Activated CD8-positive, alpha-beta memory T cell treated with anti-CD3 and anti-CD28 coated beads for 1 hour (primary cell): ENCODE measurements at places on chromosomes 11 and 22.

DNA sequence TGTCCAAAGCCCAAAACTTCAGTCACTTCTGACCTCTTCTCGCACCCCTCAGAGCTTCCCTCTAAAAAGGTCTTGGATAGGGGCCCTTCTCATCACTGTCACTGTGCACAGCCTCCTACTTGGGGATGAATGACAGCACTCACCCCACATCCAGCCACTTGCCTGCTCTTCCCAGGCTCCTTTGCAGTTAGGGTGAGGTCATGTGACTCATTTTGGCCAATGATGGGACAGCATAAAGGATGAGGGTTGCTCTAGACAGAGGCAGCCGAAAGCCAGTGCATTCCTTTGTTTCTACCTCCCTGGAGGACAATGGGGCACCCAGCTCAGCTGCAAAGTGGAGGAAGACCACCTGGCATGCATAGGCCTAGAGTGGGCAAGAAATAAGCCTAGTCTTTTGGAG is 1413.3 kb downstream of the TBC1D22A start:
- DNase-seq: no peak

- no peak for DNase-seq
Observed at GRCh38 chr11:111039982-111040381, 205.5 kb upstream of the POU2AF2 start.

DNA sequence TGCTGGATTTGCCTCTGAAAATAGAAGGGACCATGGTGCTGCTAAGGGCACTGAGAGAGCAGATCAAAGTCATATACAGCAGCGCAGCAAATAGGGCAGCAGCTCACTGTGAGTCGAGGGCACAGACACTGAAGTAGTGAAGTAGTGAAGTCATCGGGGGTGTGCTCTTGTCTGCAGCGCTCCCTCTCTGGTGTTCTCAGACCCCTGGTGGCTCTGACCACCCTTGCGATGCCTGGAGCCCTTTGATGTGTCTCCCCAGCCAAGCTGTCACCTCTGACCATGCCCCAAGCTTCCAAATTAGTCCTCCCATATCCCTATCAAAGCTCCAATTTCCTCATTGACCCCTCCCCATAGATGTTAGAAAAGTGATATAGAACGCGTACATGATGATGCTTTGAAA is 27.7 kb upstream of the EIF3M start:
- no peak for DNase-seq

GRCh38 chr22:23301591-23301990 is 121.3 kb downstream of the BCR start:
- DNase-seq: no peak

DNA sequence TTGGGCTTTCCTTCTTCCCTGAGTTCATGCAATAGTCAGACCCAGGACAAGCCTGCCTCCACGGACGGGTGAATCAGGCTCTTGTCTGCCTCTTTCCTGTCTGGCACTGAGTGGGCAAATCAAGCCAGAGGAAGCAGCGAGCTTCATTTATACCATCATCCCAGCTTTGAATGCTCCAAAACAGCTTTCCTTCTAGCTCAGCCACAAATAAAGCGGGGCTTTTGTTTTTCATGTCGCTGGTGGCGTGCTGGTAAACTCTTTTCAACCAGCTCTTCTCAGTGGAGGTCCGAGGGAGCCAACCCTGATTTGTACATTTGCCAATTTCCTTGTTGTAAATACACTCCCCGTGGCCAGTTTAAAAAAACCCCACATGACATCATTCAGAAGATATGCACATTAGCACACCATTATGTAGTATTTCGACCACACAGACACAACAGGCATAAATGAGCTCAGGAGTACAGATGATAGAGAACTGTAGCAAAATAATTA is 8.6 kb downstream of the C11orf91 start:
- DNase-seq: no peak

DNA sequence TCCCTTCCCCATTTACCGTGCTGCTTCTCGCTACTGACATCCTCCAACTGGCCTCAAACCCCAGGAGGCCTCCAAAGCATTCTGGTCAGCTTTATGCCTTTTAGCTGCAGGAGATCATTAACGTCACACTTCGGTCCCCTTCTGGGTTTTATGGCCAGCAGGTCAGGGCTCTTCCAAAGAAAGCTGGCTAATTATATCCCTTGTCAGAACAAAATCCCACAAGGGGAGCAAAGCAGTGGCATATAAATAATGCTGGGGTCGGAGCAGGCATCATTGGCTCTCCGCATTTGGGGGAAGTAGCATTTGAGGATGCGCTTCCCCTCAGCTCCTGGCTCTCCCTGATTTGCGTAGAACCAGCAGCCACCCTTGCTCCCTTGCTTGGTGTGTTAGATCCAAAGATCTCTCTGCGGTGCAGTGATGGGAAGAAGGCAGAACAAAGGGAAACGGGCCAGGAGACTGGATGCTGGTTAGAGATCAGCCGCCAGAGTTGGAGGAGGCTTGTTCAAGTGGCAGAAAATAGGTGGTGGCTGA is 117.4 kb downstream of the DBX1 start:
- no peak for DNase-seq

DNA sequence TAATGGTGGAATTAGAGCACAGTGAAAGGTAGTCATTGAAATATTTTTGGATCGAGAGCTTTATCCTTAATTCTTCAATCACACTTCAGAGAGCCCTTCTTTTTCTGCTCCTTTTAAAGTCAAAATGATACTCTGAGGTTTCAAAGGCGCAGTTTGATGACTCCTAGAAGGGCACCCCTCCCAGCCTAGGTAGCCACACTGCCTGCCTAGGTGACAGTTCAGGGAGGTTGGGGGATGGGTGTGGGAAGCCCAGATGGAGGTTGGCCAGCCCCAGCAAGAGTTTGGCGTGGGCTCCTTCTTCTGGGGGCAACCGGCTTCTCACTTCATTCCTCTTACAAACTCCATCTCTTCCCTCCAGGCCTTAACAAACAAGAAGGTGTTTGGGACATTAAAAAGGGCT is 28.6 kb upstream of the PHF21A start:
- no peak for DNase-seq

- DNase-seq: no peak
Observed at GRCh38 chr11:68910965-68911364, 7.3 kb downstream of the IGHMBP2 start.

DNA sequence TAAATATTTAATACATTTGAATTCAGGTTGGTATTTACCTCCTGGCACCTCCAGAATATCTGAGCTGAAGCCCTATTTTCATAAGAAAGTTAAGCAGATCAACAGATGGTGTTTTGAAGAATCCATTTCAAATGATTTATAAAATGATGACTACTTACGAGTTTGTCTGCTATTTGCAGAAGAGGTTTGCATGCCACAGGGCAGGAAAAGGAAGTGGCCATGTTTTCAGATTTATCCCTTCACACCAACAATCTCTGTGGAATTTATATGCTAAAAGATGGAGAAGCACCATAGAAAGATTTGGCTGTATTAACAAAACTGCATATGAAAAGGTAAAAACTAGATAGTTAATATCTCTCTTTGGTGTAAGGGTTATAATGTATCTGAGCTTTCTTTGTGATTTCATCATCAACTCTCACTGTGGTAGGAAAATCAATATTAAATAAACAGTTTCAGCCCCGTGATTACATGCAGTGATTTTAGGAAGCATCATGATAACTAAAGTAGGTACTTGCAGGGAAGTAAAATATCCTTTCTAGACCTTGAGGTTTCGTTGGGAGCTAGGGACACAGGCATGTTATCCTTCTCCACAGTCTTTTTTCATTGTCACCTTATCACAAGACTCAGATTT is 2.6 kb downstream of the BMAL1 start:
- DNase-seq: no peak

DNA sequence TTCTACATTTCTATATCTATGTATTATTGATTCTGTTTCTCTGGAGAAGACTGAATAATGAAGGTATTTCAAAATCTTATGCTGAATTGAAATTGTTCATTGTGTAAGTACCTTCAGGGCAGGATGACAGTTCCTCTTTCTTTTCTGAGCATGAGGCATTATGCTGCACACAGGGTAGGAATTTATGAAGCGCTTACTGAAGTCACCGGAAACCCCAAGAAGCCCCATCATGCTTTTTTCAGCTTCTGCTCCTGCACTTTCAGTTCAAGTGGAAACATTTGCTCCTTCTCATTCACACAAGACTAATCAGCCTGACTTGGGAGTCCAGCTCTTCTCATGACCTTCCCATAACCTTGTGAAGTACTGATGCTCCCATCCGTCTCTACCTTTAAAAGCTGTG is 314.7 kb upstream of the SORL1-AS1 start:
- no peak for DNase-seq

- DNase-seq: no peak
Observed at GRCh38 chr11:37459456-37459855, 861.4 kb upstream of the RAG2 start.

DNA sequence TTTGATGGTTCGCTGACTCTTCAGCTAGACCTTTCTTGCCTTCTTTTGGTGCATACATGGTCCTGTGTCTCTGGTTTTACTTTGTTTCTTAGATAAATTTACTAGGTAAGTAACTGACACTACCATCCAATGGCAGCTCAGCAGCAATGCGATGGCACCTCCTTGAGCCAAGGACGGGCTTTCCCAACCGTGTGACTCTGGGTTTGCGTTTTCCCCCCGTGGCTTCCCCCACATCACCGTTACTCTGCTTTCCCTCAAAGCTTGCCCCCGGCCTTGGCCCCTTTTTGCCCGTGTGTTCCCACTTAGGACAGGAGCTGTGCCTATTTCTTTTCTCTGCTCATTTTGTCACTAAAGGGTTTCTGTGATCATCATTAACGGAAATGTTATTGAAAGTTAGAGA is 41.5 kb downstream of the TBC1D22A start:
- DNase-seq: no peak

- no peak for DNase-seq
Observed at GRCh38 chr11:16857186-16857585, 118.7 kb downstream of the C11orf58 start.

GRCh38 chr11:46845740-46846509 is at the start of gene CKAP5:
CKAP5 (minus strand) TSS chr11:46846280; CDS start chr11:46821231, 25,049 bp downstream.
- peak; percentile 68 for DNase-seq

DNA sequence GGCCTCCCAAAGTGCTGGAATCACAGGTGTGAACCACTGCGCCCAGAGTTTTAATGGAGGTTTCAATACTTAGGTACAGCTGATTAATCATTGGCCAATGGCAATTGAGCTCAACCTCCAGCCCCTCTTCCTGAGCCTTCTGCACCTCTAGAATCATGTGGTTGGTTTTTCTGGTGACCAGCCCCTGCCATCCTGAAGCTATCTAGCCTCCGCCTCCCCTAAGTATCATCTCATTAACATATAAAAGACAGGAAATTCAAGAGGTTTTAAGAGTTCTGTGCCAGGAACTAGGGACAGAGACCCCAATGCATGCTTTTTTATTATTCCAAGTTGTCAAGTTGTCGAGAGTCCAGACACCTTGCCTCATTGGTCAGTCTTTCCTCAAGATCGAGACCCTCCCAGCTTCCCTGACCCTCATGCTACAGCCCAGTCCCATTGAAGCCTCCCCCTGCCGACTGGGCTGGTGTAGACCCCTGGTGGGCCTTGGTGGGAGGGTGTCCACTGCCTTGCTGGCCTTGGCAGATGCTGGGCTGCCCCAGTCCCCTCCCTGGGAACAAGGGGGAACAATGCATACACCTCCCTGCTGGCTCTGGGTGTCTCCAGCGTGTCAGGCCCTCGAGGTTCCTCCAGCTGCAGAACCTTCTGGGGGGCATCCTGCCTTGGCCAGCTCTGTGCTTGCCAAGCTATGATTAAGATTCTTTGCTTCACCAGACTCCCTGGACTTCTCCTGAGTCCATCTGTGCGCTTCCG is 148.0 kb downstream of the CTTN start:
- DNase-seq: no peak

GRCh38 chr11:60390419-60390818 is 5.8 kb upstream of the MS4A14 start:
- no peak for DNase-seq

DNA sequence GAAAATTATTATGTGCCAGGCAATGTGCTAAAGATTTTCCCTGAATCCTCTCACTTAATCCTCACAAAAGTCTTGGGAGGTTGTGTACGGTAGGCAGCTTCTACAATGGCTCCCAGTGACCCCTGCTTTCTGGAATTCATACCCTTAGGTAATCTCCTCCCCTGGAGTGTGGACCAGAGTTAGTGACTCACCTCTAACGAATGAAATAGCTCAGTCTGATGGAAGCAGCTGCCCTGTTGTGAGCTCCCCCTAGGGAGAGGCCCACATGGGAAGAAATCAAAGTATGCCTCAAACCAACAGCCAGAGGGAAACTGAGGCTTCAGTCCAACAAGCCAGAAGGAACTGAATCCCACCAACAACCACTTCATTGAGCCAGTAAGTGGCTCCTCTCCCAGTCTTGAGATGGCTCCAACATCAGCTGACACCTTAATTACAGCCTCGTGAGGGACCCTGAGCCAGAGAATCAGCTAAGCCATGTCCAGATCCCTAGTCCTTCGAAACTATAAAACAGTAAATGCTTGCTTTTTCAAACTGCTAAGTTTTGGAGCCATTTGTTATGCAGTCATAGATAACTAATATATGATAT is 98.9 kb upstream of the ISX start:
- no peak for DNase-seq

- no peak for DNase-seq
Observed at GRCh38 chr11:82680252-82680651, 53.4 kb downstream of the FAM181B start.
